ENCODE measurements at places on chromosomes 4 and X.

GRCh38 chrX:46488712-46489111, 56.5 kb downstream of the ZNF674 start:
- no peak for DNase-seq

DNA sequence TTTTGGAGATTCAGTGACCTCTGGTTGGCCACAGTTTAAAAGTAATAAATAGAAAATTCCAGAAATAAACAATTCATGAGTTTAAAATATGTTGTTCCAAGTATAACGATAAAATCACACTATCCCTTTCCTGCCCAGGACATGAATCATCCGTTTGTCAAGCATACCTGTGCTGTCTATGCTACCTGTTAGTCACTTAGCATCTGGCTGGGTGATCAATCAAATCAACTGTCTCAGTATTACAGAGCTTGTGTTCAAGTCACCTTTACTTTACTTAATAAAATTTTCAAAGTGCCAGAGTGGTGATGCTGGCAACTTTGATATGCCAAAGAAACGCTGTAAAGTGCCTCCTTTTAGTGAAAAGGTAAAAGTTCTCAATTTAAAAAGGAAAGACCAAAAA, 979.5 kb upstream of the NDST4 start:
- DNase-seq, result no peak

DNA sequence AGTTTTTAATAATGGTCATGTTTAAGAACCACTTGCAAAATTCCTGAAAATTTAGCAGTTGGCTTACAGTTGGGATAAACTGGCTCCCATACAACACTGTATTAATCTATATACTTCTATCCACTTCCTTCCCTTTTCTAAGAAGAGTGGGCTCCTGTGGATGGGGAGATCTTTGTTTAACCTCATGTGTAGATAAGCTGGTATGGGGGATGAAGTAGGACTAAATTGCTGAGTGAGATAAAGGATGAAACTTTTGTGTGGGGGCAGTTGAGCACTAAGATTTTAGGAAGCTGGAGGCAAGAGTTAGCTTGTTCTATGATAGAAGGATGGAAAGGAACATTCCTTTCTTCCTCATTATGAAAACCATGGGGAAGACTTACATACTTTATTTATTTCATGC, 54.6 kb upstream of the ATP8A1 start:
- DNase-seq, result no peak

DNA sequence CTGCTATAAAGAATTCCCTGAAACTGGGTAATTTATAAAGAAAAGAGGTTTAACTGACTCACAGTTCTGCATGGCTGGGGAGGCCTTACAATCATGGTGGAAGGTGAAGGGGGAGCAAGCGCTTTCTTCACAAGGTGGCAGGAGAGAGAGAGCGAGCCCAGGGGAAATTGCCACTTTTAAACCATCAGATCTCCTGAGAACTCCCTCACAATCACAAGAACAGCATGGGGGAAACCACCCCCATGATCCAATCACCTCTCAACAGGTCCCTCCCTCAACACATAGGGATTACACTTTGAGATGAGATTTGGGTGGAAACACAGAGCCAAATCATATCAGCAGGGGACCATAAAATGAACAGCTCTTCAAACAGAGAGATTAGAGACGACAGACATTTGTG, 198.6 kb downstream of the MAGEB5 start:
- DNase-seq, result no peak

DNA sequence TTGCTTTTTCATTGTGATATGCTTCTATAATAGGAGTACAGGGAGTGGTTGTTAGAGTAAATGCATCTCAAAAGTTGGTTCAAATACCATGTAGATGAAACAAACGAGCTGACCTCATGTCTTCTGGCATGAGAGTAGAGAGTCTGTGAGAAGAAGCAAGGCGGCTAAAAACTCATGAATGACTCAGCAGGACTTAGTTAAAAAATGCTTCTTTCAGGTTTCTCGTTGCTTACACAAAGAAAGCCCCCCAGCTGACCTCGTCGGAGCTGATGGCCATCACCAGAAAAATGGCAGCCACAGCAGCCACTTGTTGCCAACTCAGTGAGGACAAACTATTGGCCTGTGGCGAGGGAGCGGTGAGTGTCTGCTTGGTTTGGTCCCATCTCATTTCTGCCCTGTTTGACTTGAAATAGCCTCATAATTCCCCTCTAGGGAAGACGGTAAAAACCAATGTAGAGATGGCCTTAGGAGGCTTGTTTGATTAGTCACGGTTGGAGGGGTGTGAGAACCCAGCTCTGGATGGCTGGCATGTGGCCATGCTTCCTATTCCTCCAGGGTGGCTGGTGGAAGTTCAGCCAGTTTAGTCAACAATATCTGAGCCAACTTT, 14.5 kb downstream of the AFP start:
- no peak for DNase-seq

GRCh38 chrX:15853586-15854079, 980 bp downstream of the AP1S2 start:
- DNase-seq, result no peak

- DNase-seq, result no peak
Observed at GRCh38 chr4:181685461-181685860, 557.7 kb upstream of the TENM3 start.

GRCh38 chr4:105586638-105587328, 34.4 kb downstream of the ARHGEF38 start:
- no peak for DNase-seq

GRCh38 chr4:183349673-183350072, 27.4 kb upstream of the CLDN24 start:
- DNase-seq, result no peak

DNA sequence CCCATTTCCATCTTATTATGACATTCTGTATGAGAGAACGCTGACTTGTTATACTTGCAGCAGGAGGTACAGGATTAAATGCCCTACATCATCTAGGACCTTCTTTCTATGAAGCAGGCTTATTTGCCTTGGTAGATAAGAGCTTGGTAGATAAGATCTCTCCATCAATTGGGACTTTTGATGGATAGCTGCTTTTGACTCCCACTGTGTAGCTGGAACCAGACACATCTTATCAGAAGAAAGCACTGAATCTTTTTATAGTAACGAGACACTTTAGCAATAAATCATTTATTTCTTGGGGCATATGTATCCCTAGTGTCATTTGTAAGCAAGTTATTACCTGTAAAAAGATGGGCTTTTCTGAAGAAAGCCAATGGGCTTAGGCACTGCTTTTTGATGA, 613.9 kb downstream of the TECRL start:
- no peak for DNase-seq

DNA sequence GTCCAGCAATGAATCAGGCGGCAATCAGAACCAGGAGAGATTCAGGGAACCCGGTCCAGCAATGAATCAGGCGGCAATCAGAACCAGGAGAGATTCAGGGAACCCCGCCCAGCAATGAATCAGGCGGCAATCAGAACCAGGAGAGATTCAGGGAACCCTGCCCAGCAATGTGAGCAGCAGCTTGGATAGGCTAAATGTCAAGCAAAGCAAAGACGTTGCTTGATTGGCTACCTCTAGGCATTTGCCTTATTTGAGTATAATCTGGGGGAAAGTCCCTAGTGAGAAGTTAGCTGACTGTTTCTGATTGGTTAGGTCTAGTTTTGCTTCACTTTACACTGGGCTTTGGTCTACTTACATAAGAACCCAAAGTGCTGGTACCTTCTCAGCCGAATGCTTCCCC, 1212.2 kb upstream of the TENM3 start:
- DNase-seq, result no peak

GRCh38 chr4:188110741-188111471, 1.5 kb upstream of the TRIML2 start:
- DNase-seq, result no peak

DNA sequence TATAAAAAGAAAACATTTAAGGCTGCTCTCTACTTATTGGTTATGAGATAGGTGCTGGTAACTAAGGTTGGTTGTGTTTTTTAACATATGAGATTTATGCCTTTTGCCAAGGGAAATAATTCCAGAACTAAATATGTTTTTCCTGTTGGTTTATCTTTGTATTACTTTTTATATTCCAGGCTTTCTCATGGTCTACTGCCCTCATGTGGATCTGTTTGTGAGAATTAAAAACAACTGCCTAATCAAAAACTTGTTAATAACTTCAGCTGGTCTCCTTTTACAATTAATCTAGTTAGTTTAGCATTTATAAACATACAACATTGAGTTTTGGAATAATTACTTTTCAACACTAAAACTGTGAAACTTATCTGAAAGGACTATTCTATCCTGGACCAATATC, 1208.3 kb downstream of the ADGRL3 start:
- no peak for DNase-seq

- DNase-seq, result no peak
Observed at GRCh38 chrX:137549073-137549472, 16.9 kb upstream of the ZIC3 start.

DNA sequence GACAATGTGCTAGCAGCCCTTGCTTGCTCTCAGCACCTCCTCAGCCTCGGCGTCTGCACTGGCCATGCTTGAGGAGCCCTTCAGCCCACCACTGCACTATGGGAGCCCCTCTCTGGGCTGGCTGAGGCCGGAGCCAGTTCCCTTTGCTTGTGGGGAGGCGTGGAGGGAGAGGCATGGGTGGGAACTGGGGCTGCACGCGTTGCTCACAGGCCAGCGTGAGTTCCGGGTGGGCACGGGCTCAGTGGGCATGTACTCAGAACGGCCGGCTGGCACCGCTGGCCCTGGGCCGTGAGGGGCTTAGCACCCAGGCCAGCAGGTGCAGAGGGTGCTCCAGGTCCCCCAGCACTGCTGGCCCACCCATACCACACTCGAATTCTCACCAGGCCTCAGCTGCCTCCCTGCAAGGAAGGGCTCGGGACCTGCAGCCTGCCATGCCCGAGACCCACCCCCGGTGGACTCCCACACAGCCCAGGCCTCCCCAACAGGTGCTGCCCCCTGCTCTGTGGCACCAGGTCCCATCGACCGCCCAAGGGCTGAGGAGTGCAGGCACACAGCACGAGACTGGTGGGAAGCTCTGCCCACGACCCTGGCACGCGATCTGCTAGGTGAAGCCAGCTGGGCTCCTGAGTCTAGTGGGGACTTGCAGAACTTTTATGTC, 100.3 kb downstream of the SLC39A8 start:
- DNase-seq, result no peak

- DNase-seq, result no peak
Observed at GRCh38 chr4:169484485-169484884, 127.9 kb downstream of the NEK1 start.

DNA sequence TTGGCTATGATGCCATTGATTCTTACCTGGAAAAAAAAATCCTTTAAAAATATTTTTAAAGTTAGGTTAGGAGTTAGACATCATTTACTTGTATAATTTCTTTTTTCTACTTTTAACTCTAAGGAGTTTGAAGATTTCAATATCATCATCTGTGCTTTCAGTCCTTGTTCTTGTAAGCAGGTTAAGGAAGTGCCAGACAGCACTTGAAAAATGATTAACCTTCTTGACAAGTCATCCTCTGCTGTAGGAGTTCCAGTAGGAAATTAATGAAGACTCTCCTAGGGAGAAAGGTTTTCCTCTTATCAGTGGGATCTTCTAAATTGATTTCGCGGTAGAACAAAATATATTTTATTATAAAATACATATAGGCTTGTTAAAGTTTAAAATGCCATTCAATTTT, 29.1 kb upstream of the ANAPC4 start:
- DNase-seq, result no peak

- DNase-seq, result no peak
Observed at GRCh38 chrX:66018585-66019309, 21.1 kb downstream of the VSIG4 start.

- DNase-seq, result no peak
Observed at GRCh38 chr4:53804719-53805118, 213.4 kb upstream of the LNX1 start.

GRCh38 chrX:129561453-129561852, 21.4 kb downstream of the OCRL start:
- no peak for DNase-seq

DNA sequence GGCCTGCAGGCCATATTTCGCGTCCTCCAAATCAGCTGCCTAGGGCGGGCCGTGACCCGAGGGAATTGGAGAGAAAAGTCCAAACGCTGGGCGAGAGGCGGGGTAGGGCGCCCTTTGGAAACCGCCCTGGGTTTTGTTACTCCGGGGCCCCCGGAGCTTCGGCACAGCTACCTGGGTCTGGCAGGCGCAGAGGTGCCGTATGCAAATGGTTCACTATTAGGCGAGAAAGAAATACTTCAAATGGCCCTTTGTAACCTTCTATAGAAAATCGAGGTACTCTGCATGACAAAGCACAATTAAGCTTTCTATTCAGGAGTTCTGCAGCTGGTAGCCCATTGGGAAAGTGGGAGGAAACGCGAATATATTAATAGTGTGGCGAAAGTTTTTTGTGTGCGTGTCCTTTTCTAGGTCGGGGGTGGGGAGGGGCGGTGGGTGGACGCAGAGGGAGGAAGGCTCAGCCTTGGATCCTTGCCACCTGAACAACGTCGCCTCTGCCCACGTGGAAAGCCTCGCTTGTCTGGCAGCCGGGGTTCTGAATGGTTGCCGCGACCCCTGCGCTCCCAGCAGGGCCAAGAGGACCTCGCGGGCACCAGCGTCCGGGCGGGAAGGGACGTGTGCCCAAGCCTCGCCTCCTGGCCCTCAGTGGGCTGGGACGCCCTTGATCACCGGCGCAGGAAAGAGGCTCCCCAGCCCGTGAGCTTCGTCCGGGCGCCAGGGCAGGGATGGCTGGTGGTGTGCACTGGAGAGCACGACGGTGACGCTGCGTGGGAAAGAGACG, 9.5 kb downstream of the GSX2 start:
- DNase-seq, result no peak

Measured in activated T-cell treated with anti-CD3 and anti-CD28 coated beads for 1 hour (primary cell).